ENCODE measurements at places on chromosomes 3 and 15. TPM values are rescaled to one million over a fixed set of nuclear protein-coding genes. Genes with fewer than 3 reads are reported as not detected.

GRCh38 chr3:111070772-111071256, 802 bp upstream of the NECTIN3 start:
- DNase-seq = no peak
- peaks cover 43% of the 10 kb centered on the region for H3K4me1 ChIP-seq
- no peaks in the 10 kb centered on the region for H3K36me3 ChIP-seq
- H3K27ac ChIP-seq = peak overlapping the region; percentile 88
- H3K4me3 ChIP-seq = peak overlapping the region; percentile 87
- H3K27me3 ChIP-seq = no peaks in the 10 kb centered on the region

- no peak overlapping the region for H3K27ac ChIP-seq
- H3K36me3 ChIP-seq = no peaks in the 10 kb centered on the region
- H3K4me1 ChIP-seq = no peaks in the 10 kb centered on the region
- DNase-seq = no peak
- H3K4me3 ChIP-seq = no peak overlapping the region
- no peaks in the 10 kb centered on the region for H3K27me3 ChIP-seq
Measured at GRCh38 chr3:108110934-108111333, 20.1 kb upstream of the CD47 start.

DNA sequence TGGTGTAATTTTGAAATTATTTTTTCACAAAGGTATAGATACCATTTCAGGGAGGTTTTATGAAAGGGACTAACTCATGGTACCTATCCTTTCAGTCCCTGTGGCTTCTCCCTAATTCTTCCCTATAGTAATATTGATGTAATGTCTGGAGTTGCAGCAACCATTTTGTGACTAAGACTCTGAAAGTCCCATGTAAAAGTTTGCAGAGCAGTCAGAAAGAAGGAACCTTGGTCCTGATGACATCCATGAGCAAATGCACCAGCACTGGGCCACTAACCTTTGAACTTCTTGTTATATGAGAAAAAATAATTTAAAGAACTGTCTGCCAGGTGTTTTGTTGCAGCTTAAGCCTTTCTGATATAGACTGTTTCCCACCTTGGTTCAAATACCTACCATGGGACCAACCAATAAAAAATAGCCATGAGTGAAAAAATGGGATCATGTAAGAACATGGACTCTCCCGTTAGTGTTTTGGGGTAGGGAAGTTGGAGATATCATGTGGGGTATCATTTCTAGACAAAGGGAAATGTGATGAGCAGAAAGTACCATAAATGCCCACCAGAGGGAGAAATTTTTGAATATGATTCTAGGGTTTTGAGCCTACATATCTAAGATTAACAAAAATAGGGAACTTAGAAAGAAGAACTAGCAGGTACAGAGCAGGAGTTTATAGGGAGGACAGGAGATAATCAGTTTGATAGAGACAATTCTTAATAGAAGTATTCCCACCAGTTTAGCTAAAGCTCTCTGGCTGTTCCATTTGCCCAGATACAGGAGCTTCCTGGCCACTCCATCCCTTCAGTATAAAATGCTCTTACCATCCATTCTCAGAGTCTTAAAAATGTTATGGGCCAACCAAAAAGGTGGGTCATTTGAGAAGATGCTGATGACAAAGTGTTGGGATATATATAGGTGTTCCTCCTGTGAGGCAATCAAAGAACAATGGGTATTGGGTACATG, 3.4 kb upstream of the CPOX start:
- H3K4me3 ChIP-seq = no peak overlapping the region
- no peak for DNase-seq
- no peaks in the 10 kb centered on the region for H3K27me3 ChIP-seq

DNA sequence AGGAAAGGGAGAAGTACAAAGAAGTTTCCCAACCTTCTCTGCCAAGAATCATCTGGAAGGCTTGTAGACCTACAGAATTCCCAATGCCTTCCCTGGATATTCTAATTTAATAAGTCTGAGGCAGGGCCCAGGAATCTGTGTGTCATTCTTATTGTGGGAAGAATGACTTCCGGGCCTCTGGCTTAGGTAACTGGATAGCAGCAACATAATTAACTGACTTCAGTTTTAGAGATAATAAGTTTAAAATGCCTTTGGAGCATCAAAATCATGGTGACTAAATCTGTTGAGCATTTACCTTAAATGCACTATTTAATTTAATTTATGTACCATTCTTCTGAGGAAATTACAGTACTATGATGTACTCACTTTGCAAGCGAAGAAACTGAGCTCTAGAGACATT, 44.3 kb upstream of the TM4SF1 start:
- H3K27me3 ChIP-seq = no peaks in the 10 kb centered on the region
- H3K27ac ChIP-seq = no peak overlapping the region
- no peaks in the 10 kb centered on the region for H3K36me3 ChIP-seq
- no peak for DNase-seq
- peaks cover 11% of the 10 kb centered on the region for H3K4me1 ChIP-seq

DNA sequence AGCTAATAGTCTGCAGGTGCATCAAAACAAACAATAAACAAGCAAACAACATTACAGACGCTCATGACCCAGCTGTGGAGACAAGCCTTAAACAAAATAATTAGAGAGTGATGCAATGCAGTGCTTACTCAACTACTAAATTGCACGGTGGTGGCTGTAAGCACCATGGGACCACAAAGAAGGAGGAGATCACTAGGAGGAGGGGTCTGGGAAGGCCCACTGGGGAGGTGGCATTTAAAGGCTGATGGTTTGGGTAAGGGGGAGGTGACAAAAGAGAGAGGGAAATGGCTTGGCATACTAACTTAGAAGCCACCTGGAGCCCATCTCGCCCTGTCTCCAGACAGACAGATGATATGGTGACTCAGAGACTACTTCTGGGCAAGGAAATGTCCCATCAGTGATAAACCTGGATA, 516.7 kb downstream of the FOXP1 start:
- peaks cover 50% of the 10 kb centered on the region for H3K4me1 ChIP-seq

GRCh38 chr15:30922480-30923311, 19.0 kb downstream of the FAN1 start:
- no peaks in the 10 kb centered on the region for H3K36me3 ChIP-seq
- peak overlapping the region; percentile 93 for H3K27ac ChIP-seq
- peak; percentile 89 for DNase-seq
- peaks cover 28% of the 10 kb centered on the region for H3K4me1 ChIP-seq

- H3K4me3 ChIP-seq = no peak overlapping the region
- peaks cover 84% of the 10 kb centered on the region for H3K27me3 ChIP-seq
- H3K4me1 ChIP-seq = peaks cover 50% of the 10 kb centered on the region
Measured at GRCh38 chr3:141070727-141071357, 19.7 kb downstream of the SPSB4 start.

GRCh38 chr3:15647611-15648167, 46.1 kb downstream of the BTD start:
- no peaks in the 10 kb centered on the region for H3K4me1 ChIP-seq
- H3K27ac ChIP-seq = no peak overlapping the region
- H3K4me3 ChIP-seq = no peak overlapping the region
- H3K36me3 ChIP-seq = no peaks in the 10 kb centered on the region
- DNase-seq = no peak

DNA sequence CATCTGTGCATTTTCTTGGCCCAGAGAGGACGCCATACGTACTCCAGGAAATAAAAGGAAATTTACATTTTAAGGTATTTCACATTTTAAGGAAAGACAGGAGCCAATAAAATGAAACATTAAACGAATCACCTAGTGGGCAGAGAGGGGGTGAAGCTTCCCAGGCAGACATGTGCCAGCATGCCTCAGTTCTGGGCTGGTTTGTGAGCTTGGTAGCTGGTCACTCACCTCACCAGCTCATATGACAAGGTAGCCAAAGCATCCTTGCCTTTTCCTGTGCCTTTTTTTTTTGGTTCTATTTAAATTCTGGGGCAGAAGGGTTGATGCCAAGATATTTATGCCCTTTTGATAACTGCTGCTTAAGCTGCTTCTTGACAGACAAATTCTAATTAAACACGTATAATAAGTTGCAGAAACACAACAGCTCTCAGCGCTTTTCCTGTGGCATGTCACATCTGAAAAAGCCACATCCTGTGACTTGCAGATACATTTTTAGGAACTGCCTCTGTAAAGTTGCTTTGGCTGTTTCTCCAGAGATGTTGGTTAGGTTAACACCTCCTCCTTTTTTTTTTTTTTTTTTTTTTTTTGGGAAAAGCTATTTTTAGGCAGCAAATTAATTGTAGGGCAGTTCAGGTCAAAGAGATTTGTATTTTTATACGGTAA, 218.6 kb downstream of the PDCD6IP start:
- no peaks in the 10 kb centered on the region for H3K36me3 ChIP-seq
- H3K27ac ChIP-seq = no peak overlapping the region
- DNase-seq = no peak
- H3K4me1 ChIP-seq = peaks cover 14% of the 10 kb centered on the region
- H3K27me3 ChIP-seq = no peaks in the 10 kb centered on the region

DNA sequence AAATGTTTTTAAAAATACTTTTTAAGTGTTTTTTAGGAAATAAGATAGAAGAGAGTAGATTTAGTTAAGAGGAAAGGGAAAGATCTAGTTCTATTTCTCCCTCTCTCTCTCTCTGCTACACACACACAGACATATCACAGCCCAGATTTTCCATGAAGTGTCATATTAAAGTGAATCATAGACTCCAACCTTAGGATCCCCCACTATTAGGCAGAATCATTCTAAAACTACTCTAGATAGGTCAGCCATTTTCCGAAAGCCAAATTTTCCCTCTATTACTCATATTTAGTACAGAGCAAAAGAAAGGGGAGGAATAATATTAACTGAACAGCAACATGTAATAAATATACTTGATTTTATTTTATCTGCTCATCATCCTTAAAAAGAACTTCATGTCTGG, 45.1 kb upstream of the RSL24D1 start:
- DNase-seq = no peak
- H3K36me3 ChIP-seq = no peaks in the 10 kb centered on the region
- H3K4me1 ChIP-seq = no peaks in the 10 kb centered on the region
- H3K27ac ChIP-seq = no peak overlapping the region

DNA sequence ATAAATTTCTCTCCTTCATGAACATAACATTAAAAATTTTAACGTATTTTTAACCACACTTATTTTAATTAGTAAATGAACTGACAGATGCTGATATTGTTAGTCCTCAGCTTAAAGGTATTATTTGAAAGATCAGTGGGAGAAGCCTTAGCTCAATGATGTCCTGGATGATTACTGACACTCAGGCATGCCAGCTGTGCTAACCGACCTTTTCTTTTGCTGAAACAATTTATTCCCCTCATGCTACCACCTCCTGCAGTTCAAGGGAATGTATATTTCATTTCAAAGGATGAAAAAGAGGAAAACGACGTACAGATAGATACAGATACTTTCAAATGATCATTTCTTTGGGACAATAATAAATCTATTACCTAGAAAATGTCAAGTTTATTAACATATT, 620.8 kb downstream of the FGF12 start:
- H3K27me3 ChIP-seq = no peaks in the 10 kb centered on the region
- no peak overlapping the region for H3K4me3 ChIP-seq
- H3K4me1 ChIP-seq = peaks cover 23% of the 10 kb centered on the region
- no peak overlapping the region for H3K27ac ChIP-seq
- no peaks in the 10 kb centered on the region for H3K36me3 ChIP-seq

Gene GOLGA8T
- total RNA-seq = not detected

Gene NR1I2
- total RNA-seq = 0.22 TPM

Gene ZIC1
- 0.84 TPM for total RNA-seq

Gene P2RY12
- total RNA-seq = not detected

Gene PRSS50
- total RNA-seq = 1.9 TPM

Gene LPCAT4
- total RNA-seq = 35.1 TPM

Gene ANKUB1
- not detected for total RNA-seq

Gene XYLB
- 2.1 TPM for total RNA-seq

Gene UROC1
- not detected for total RNA-seq
